ENCODE measurements at places on chromosomes 12 and 14.

DNA sequence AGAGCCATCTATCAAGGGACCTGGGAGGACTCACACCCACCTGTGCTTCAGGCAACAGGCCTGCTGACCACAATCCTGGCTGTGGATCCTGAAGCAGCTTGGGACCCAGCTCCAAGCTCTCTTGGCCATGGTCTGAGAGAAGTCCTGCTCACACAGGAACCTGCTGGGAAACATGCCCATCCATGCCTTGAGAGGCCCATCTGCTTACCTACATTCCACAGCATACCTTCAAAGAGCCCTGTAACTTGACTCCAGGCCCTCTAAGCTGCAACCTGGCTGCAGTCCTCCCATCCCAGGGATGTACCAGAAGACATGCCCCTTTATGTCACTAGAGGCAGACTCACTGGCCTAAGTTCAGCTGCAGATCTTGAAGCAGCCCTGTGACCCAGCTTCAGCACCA lies 61.7 kb upstream of the AMIGO2 start:
- DNase-seq = no peak

- DNase-seq = no peak
These were observed 105.0 kb upstream of the METAP2 start for GRCh38 chr12:95368931-95369330.

DNA sequence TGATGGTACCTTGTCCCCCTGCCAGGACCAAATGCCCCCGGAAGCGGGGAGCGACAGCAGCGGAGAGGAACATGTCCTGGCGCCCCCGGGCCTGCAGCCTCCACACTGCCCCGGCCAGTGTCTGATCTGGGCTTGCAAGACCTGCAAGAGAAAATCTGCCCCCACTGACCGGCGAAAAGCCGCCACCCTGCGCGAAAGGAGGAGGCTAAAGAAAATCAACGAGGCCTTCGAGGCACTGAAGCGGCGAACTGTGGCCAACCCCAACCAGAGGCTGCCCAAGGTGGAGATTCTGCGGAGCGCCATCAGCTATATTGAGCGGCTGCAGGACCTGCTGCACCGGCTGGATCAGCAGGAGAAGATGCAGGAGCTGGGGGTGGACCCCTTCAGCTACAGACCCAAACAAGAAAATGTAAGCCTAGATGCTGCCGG lies 410 bp downstream of the MYF6 start:
- DNase-seq = peak; percentile 67

DNA sequence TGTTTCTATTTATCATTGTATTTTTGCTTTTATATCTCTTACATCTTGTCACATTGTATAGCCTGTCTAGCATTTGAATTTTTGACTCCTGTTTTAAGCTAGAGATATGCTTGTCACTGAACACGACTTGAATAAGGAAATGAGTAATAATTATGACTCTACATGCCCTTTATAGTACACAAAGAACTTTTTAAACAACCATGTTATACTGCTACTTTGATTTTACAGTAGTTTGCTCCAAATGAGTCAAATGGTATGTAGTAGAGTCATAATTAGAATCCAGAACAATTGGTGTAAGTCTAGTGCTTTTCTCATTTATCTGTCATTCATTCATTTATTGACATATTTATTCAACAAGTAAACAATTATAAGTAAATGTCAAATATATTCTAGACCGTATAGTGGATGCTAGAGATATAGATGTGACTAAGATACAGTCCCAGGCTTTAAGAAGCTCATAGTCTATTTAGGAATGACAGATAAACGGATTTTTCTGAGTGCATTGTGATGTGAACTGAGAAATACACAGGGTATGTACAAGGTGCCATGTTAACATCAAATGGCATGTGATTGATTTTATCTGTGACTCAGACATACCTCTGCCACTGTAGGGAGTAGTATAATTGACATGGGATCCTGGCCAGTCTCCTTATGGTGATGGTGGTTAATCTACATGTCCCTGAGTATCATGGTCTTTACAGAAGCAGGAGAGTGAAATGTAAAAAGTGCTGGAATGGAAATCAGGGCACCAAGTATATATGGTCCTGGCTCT lies 799.7 kb downstream of the DIO2 start:
- no peak for DNase-seq

- DNase-seq = no peak
These were observed 5.0 kb downstream of the CMKLR1 start for GRCh38 chr12:108333898-108334699.

DNA sequence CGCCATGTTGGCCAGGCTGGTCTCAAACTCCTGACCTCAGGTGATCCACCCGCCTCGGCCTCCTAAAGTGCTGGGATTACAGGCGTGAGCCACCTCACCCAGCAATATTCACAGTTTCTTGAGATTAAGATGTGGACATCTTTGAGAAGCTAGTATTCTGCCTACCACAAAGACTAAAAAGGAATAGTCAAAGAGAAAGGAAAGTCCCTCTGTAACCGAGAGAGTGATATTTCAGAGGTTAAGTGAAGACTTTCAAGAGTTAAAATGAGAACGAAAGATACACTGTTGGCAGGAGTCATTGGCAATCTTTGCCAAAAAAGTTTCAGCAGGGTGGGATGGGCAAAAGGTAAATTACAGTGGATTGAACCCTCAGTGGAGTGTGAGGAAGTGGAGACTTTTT lies 15.6 kb downstream of the DGKA start:
- DNase-seq = no peak

- no peak for DNase-seq
These were observed 145.5 kb upstream of the CDKN3 start for GRCh38 chr14:54251356-54251755.

DNA sequence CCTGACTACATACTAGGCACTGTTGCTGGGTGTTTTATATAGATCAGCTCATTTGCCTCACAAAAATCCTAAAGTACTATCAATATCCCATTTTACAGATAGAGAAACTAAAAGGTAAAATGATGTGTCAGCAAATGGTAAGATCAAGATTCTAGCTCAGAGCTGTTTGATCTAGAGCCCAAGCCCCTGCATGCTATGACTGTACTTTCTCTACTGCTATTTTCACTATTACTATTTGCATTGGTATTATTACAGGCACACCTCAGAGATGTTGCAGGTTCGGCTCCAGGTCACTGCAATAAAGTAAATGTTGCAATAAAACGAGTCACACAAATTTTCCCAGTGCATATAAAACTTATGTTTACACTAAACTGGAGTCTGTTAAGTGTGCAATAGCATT lies 10.9 kb downstream of the ISCU start:
- no peak for DNase-seq

- no peak for DNase-seq
These were observed 166.9 kb upstream of the DCN start for GRCh38 chr12:91349476-91349875.

DNA sequence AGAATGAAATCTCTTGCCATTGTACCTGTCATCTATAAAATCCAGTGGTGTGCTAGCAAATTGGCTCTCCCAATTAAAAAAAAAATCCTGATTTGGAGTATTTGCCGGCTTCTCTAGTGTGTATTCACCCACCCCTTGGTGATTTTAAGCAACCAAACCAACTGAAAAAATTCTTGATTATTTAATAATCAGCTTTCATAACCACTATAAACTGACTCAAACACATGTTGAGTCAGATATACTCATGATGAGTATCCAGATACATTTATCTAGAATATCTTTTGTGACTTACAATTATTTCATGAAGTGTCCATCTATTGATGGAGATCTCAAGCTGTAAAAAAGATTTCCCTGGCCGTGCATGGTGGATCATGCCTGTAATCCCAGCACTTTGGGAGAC lies 205.4 kb downstream of the RASSF9 start:
- no peak for DNase-seq

DNA sequence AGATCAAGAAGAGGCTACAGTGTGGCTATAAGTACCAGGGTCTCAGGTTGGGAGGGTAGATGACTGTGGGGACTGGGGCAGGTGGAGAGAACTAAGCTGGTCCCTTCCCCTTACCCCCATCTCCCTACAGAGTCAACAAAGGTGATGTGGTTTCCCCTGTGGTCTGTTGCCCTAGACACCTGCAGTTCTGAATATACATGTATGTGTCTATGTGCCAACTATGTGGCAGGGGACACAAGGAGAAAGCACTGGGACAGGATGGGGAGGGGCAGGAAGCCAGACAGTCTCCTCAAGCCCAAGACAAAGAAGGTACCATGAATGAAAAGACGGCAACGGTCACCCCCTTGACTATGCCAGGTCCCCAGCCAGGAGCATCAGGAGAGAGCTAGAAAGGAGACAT lies 4.5 kb upstream of the HDAC7 start:
- DNase-seq = no peak

GRCh38 chr12:111311011-111311410 lies 57.9 kb downstream of the PHETA1 start:
- DNase-seq = no peak

DNA sequence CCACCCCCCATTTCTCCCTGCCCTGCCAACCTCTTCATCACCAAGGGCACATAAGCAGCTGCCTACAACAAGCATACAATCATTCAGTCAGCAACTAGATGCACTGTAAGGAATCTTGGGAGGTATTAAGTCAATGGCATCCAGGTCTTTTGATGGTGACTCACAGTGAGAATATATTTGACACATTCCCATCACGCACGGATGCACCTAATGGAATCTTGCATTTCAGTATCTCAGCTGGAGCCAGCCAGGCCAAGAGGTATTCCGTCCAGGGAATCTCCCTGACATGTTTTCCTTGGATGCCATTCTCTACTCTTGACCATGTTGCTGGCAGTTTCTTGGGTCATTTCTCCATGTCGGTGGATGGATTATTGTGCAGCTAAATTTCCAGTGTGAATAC lies 73.9 kb upstream of the CAPRIN2 start:
- DNase-seq = no peak

DNA sequence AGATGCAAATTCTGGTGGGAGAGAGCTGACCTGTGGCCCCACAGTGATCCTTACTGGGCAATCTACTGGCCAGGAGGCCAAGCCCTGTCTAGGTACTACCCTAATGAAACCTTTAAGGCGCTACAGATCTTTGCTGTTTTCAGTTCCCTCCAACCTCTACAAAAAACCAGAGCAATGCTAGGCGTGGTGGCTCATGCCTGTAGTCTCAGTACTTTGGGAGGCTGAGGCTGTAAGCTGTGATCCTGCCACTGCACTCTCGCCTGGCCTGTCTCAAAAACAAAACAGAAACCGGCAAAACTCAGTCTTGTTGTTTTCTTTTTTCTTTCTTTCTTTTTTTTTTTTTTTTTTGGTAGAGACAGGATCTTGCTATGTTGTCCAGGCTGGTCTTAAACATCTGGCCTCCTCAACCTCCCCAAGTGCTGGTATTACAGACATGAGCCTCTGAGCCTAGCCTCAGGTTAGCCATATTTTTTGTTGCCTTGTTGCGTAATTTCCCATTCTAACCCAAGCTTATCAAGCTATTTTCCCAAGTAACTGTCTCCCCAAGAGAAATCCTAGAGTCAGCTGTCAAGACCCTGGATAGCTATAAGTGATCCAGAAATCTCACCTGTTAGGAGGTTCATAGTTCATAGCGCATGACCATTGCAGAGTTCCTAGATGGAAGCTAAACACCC lies 2.8 kb downstream of the ETFBKMT start:
- no peak for DNase-seq

DNA sequence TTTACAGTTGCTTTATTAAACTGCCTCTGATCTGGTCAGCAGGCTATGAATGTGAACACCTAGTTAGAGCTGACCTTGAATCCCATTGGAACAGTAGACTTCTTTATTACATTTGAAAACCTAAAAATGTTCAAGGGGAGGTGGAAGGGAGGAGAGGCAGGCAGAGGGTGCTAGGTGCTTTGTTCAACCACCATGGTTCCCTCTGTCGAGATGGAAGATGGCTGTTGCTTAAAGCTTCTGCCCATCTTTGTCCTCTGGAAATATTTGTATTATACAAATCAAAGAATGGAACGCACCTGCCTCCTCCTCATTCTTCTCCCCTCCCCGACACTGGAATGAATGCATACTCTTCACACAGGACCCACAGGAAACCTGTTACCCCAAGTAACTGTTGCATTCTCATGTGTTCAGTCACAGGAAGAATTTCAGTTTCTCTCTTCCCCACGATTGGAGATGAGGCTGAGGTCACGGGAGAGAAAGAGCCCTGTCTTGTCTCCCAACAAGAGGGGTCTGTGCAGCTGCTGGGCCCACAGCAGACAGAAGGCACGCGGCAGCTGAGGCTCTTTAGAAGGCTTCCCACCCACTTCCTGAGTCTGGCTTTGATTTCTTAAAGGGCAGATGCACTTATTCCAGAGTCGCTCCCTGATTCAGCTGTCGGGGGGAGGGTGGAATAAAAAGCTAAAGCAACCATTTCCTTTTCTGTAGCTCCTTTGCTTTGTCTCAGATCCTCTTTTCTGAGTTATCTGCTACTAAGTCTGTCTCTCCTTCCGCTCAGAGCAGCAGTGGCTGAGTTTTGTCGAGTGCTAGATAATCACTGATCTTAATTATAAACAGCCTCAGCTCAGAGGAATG lies 217.9 kb upstream of the BTG1 start:
- DNase-seq = peak; percentile 34

DNA sequence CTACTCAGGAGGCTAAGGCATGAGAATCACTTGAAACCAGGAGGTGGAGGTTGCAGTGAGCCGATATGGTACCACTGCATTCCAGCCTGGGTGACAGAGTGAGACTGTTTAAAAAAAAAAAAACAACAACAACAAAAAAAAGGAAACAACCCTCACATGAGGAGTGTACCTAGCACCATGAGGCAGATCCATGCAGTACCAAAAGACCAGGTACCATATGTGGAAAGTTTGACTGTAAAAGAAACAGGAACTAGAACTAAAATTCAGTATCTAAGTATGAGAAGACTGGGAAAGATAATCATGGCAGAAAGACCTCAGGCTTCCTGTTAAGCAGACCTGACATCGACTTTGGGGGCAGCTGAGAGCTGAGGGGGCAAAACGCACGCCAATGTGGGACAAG lies 55.1 kb downstream of the TRAFD1 start:
- no peak for DNase-seq

DNA sequence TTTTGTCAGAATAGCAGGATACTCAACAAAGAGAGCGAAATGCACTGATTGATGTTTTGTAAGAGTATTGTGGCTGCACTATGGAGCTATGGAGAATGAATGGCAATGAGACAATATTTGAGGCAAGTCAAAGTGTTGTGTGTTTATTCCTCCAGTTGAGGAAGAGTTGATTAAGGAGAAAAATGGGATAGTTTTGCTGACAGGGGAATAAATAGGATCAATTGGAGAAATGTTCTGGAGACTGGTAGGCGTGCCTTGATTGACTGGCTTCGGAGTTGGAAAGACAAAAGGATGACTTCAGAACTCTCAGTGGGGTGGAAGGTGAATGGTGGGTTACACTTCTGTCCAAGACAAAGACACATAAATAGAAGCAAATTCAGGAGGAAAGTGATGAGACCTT lies 1254.9 kb upstream of the TMEM132C start:
- no peak for DNase-seq

- DNase-seq = no peak
These were observed 42.5 kb upstream of the VPS33A start for GRCh38 chr12:122308811-122309210.

DNA sequence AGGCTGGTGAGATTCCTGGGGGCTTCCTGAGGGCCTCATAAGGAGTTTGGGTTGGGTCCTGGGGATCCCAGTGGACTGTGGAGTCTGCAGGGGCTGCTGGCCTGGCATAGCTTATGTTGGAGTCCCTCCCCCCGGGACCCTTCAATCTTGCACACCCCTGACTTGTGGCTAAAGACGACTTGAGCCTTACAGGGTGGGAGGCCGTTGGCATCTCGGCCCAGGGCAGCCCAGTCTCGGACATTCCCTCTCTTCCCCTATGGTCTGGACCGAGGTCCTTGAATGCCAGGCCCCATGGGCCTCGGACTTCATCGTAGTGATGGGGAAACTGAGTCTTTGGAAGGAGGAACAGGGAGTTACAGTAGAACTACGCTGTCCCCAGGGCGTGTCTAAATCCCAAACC lies 12.5 kb downstream of the RTL1 start:
- no peak for DNase-seq

- DNase-seq = no peak
These were observed 171.7 kb upstream of the TBX3 start for GRCh38 chr12:114855678-114856077.

Measured in psoas muscle (tissue), 8 donors.